Stimulated activated effector memory CD8-positive, alpha-beta T cell treated with anti-CD3 and anti-CD28 coated beads, Interleukin-12 subunit alpha, Interleukin-12 subunit beta, amount 100 ng/mL, for 72 hours (primary cell): ENCODE measurements at places on chromosomes 7 and 10.

DNA sequence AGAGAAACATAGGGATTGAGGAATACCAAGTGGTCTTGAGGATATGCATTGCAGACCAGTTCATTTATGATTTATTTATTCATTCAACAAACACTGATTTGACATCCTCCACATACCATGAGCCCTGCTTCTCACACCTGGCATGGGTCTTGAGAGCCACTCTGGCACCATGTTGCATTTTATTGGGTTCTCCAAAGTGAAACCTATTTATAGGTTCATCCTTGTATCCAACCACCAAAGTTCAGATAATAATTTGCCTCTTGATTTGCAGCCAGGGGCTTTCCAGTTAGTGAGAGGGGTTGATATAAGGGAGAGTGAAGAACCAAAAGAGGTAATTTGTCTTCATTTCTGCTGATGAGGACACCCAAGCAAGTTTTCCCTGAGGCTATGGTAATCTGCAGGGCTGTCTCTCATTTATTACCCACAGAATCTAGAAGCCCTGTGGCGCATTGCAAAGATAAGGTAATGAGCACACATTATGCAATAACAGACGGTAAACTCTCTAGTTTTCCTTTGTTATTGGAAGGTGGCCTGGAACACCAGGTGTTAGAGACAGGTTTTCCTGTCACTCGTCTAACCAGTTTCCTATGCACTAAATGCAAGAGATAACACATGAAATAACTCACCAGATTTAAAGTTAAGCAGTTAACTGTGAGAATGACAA is 28.8 kb upstream of the ICA1 start:
- no peak for DNase-seq

- DNase-seq: no peak
These were observed 150.0 kb upstream of the LAMB4 start for GRCh38 chr7:108280136-108280535.

DNA sequence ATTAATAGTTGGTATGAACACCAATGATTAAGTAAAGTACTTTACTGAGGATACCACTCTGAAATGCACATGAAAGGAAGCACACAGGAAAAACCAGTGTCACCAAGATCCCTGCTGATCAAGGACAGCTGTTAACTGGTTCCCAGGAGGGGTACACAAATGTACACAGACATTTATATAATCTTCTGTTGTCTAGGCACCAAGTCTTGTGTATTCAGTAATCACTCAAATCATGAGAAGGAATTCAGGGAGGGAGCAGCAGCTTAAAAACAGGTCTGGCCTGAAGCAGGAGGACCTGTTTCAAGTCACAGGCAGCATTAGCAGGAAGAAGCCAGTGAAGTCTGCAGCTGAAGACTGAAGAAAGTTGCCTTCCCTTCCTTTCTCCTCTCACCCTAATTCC is 18.7 kb downstream of the MPP7 start:
- no peak for DNase-seq

GRCh38 chr7:699476-700170 is 26.9 kb upstream of the DNAAF5 start:
- DNase-seq: no peak

- DNase-seq: no peak
These were observed 111.1 kb downstream of the ADAM12 start for GRCh38 chr10:126277181-126277580.

GRCh38 chr7:100575206-100575631 is 1.5 kb upstream of the SAP25 start:
- no peak for DNase-seq

DNA sequence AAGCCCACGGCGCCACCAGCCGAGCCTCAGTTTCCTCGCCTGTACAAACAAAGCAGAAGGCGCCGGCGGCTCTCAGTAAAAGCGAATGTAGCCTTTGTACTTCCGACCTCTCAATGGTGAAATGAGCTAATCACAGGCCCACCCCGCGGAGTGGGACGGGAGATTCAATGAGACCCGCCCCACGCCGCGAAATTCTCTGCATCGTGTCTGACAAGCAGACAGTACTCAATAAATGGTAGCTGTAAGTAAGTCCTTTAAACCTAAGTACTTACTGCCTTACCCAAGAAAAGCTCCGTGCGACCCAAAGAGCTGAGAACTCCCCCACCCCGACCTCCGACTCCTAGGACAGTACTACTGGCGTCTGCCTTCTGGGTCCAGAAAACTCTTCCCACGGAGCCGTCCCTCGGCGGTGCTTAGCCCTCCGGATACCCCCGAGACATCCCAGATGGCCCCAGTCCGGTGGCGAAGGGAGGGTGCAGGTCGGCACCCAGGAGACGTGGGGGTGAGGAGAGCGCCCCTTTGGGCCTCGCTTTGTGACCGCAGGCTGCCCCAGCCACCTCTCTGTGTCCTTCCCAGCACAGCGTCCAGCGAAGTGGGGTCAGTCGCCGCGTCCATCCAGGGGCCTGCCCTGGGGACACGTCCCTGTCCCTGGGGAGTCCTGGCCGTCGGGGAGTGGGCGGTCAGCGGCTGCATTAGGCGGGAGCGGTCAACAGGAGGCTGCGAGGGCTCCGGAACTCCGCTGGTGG is 972 bp upstream of the CXCL12 start:
- DNase-seq: no peak

DNA sequence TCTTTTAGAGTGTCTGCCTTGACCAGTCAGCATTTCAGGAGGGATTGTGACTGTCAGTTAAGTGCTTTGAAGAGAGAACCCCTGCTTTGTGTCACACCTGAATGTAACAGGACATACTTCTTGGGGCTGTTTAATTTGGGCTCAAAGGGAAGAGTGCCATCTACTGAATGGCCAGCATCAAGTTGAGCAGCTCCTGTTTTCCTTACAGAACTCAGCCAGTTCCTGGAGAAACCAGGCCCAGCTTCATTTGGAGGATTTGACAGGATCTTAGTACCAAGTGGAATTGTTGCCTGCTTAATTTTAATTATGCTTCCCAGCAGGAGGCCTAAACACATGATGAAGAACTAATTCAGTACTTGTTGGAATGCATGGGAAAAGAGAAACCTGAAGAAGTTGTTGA is 8.3 kb downstream of the ADD3 start:
- DNase-seq: no peak

- no peak for DNase-seq
These were observed 6.9 kb upstream of the LAMB4 start for GRCh38 chr7:108137040-108137439.

GRCh38 chr7:4110438-4110837 is 571.7 kb upstream of the FOXK1 start:
- DNase-seq: no peak

DNA sequence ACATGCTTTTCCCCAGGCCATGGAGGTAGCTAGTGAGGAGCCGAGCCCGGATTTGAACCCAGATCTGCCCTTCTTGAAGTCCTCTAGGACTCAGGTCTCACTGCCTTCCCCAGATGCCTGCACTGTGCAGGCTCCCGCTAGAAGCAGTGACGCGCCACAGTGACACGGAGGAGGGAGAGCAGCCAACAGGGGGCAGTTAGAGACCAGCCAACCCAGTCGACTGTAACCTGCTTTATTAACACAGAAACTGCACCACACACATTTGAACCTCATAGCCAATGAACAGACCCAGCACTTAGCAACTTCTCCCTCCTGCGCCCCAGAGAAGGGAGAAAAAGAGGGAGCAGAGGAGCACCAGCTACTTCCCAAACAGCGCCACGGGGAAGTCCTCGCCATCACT is 27.4 kb downstream of the PILRA start:
- no peak for DNase-seq

DNA sequence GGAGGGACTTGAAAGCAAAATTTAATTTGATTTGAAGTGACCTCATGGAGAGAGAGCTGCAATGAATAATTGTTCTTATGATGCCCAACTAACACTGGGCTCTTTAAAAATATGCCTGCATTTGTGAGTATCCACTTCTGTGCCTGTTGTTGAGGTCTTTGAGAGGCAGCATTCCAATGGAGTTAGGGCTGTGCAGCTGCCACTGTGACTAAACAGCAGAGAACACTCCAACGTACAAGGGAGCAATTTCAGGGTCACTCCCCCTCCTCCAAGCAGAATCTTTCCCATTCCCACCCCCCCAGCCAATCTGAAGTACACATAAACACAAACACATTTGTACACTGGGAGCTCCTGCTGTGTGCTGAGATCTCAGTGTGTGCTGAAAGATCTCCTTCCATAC is 28.0 kb upstream of the GSAP start:
- no peak for DNase-seq

GRCh38 chr7:28999427-28999826 is 41.3 kb upstream of the TRIL start:
- DNase-seq: no peak

GRCh38 chr10:114611617-114612016 is 46.5 kb downstream of the ABLIM1 start:
- DNase-seq: no peak

GRCh38 chr10:48900371-48900801 is 39.3 kb downstream of the LRRC18 start:
- DNase-seq: no peak

DNA sequence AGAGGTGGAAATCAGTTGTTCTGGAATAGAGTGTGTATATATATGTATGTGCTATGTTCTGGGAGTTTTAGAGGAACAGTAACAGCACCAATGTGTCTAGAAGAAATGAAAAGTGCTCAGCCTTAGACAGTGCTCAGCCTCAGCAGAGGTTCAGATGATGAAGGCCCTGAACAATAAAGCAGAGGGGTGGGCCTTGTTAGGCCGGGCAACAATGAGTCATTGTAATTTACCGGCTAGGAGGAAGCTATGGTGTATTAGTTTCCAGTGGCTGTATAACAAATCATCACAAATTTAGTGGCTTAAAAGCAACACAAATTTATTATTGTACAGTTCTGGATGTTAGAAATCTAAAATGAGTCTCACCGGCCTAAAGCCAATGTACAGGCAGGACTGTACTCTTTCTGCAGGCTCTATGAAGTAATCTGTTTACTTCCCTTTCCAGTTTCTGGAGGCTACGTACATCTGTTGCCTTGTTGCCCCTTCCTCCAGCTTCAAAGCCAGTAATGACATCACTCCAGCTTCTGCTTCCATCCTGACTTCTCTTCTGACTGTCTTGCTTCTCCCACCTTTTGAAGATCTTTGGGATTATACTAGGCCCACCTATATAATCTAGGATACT is 84.6 kb downstream of the CH25H start:
- DNase-seq: no peak

- DNase-seq: no peak
These were observed 111.7 kb upstream of the MBL2 start for GRCh38 chr10:52883996-52884871.

- no peak for DNase-seq
These were observed 165.2 kb downstream of the GNAT3 start for GRCh38 chr7:80346704-80347103.

GRCh38 chr7:134174795-134175261 is 47.7 kb downstream of the LRGUK start:
- no peak for DNase-seq

- no peak for DNase-seq
These were observed 203.2 kb downstream of the DNAJB6 start for GRCh38 chr7:157540020-157540419.

DNA sequence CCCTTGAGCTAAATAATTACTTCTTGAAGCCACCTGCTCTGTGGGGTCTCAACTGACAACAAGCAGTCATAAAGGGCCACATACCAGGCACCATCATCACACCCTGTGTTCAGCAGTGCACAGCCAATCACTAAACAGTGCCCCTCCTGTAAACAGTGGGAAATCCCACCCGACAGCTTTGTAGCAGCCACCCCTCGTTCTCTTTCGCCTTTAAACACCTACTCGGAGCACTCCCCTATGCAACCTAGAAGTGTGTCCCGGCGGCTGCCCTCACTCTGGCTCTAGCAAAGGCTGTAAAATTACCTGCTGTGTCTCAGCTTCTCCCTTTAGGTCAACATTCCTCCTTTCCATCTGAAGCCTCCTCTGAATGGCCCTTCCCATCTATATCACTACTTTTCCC is 111.9 kb downstream of the TCERG1L start:
- no peak for DNase-seq

GRCh38 chr7:87036985-87037384 is 22.5 kb downstream of the ELAPOR2 start:
- DNase-seq: no peak

GRCh38 chr10:110643653-110644597 is at the start of gene RBM20:
TSS of gene RBM20 (plus strand) at chr10:110644336. CDS start at chr10:110644455, 119 bp downstream.
- peak; percentile 61 for DNase-seq
